ENCODE measurements at places on chromosomes 5 and 9.

GRCh38 chr9:98218562-98219363 lies 26.3 kb upstream of the CORO2A start:
- DNase-seq, result no peak

GRCh38 chr5:36662291-36662851 lies 56.0 kb downstream of the SLC1A3 start:
- no peak for DNase-seq

GRCh38 chr9:135519179-135519971 lies 1.9 kb upstream of the LCN1 start:
- no peak for DNase-seq

DNA sequence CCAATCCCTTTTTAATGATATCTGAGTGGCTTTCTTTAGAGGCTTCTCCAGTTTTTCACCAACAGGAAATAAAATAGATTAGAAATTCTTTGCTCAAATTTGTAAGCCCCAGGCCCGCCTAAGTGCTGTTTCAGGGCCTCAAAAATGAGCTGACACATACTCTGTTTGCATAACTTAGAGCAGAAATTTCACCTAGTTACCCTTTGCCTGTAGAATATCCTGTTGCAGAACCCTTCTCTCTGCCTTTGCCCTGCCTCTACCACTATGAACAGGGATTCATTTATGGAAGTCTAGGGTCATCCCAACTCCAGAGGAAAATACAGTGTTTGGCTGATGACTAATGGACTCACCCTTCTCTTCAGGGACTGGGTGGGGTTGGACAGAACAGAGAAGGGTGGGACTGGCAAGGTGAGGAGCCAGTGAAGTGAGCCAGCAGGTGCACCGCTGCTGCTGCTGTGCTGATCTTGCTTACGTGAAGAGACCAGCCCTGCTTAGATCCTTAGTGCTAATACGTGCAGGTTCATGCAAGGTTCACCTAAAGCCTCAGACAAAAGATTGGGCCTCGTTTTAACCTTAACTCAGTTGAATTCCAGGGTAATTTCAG lies 22.8 kb downstream of the OSTF1 start:
- DNase-seq, result no peak

- DNase-seq, result no peak
These were observed 154.2 kb upstream of the HMHB1 start for GRCh38 chr5:143657647-143658285.

- DNase-seq, result no peak
These were observed 30.0 kb downstream of the POLR1E start for GRCh38 chr9:37515620-37516258.

DNA sequence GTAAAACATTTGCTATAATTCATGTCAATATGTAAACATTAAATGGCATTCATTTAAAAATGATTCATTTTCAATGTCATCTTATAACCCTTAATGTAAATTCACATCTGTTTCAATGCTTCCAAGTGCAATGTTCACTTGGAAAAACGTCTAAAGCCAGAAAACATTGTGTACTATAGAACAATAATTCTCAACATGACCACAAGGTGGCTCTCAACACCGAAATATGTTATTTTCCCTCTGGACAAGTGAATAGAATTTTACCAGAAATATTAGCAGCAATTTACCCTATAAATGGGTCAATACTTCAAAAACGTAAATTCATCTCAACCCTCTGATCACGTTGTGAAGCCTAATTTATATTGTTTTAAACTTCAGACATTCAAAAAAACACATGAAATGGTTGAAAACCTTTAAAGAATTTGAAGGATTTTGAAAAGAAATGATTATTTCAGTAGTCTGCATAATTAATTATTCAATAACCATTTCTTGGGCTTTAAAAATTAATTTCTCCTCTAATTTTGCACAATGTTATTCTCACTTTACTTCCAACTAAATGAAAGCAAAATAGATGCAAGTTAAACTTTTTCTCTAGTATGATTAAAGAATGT lies 11.0 kb downstream of the CDH10 start:
- no peak for DNase-seq

- no peak for DNase-seq
These were observed 79.4 kb downstream of the NLN start for GRCh38 chr5:65801352-65801783.

DNA sequence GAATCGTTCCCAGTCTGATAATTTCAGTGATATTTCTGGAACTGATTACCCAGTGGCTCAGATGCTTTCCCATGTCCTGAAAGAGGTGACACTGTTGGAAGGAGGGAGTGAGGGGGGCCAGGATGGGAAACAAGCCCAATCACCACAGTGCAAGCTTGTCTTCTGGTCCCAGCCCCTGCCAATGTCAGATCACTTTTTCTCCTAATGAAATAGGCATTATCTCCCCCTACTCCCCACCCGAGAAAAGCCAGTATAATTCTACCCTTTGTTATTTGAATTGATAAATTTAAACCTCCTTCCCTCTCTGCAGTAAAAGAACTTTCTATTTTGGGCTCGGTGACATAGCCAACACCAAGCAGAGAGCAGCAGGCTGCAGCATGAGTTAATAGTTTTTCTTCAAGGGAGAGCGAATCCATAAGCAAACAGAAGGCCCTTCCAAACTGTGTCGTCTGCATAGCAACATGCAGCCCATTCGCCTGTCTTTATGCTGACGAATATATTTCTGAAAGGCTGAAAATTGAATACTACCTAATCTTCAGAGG lies 14.6 kb upstream of the PPP2CA start:
- DNase-seq, result no peak

DNA sequence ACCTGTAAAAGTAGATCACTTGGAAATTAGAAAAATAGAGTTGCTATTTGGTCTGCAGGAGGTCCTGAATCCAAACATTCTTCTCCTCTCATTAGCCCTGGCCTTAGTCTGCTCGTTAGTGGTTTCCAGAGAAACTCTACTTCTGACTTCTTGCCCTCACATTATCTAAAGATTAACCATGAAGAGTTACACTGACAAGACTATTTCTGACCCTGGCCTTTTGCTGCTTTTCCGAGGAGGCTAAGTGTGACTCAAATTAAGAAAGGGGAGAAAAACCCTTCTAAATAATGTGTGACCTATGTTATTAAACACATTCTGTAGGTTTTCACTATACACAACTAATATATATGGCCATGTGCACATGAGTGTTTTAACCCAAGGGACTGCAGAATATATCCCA lies 302.4 kb downstream of the RAB3C start:
- no peak for DNase-seq

DNA sequence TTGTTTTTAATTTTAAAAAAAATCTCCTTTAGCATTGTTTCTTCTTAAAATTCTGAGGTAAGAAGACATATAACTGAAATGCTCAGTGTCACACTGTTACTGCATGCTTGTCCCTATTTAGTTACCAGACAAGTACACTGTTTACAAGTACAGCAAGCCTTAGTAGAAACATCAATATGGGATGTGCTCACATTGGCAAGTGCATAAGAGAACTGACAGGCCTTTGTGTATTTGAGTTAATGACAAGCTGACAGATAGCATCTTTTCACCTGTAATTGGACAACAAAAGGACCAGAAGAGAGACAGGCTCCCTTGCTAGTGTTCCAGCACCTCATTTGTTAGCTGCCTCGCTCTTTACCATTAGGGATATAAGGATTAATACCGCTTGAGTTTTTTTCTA lies 63.6 kb downstream of the PDE4D start:
- DNase-seq, result no peak

- no peak for DNase-seq
These were observed 300.7 kb downstream of the MSX2 start for GRCh38 chr5:175025077-175025476.

DNA sequence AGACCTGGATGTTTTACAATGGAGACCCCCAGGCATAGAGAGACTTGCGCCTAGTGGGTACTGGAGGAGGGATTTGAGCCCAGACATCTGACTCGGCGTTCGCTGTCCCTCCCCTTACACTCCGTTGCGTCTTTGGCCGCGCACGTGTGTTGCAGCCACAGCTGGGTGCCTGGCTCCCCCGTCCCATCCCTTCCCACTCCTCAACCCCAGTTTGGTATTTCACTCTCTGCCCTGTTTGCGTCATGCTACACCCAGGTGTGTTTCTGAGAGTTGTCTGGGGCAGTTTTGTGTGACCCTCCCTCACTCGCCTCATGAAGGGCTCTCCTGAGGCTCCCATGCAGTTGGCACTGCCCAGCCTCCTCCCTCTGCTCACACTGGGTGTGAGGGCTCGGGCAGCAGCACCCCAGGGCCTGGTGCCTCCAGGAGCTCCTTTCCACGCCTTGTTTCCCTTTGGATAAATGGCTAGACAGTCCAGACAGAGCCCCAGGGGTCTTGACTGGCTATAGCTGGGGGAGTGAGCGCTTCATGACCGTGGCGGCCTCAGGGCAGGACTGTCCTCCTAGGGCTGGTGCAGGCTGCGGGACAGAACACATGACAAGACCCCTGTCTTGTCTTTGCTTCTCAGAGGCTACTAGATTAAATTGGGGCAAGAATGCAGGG lies 13.6 kb downstream of the TCF7 start:
- no peak for DNase-seq

DNA sequence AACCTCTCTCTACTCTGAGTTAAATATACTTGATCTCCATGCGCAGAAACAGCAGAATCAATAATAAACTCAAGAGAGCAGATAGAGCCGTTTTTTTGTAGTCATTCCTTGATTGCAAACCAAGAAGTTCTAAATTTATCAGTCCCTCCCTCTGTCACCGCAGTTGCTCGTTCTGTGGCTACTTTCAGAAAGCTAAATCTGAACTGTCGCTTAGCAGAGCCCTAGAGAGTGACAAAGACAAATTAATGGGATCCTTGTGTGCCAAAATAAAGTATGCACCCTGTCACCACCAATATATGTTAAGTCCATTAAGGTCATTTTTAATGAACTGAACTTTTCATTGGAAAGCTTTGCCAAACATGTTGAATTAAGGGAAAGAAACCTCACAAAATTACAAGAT lies 218.3 kb downstream of the ADAMTSL1 start:
- DNase-seq, result no peak

GRCh38 chr5:125043781-125044391 lies 297.4 kb upstream of the ZNF608 start:
- no peak for DNase-seq

DNA sequence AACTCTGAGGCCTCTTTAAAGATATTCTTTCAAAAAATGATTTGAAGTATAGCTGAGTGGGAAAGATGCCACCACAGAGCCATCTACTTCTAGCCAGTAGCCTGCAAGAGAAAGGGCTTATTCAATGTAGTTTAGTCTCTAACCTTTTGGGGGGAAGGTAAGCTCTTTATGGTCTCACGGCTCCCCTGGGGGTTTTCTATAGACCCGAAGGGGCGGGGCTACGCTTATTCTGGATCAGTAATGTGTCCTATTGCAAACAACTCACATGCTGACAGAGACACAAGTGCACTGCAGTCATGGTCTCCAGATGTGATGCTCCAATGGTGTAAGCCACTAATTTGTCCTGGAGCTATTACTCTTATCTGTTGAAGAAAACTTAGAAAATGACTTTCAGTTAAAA lies 53.4 kb upstream of the RPS23 start:
- DNase-seq, result no peak

GRCh38 chr5:143682929-143683386 lies 129.0 kb upstream of the HMHB1 start:
- DNase-seq, result no peak

DNA sequence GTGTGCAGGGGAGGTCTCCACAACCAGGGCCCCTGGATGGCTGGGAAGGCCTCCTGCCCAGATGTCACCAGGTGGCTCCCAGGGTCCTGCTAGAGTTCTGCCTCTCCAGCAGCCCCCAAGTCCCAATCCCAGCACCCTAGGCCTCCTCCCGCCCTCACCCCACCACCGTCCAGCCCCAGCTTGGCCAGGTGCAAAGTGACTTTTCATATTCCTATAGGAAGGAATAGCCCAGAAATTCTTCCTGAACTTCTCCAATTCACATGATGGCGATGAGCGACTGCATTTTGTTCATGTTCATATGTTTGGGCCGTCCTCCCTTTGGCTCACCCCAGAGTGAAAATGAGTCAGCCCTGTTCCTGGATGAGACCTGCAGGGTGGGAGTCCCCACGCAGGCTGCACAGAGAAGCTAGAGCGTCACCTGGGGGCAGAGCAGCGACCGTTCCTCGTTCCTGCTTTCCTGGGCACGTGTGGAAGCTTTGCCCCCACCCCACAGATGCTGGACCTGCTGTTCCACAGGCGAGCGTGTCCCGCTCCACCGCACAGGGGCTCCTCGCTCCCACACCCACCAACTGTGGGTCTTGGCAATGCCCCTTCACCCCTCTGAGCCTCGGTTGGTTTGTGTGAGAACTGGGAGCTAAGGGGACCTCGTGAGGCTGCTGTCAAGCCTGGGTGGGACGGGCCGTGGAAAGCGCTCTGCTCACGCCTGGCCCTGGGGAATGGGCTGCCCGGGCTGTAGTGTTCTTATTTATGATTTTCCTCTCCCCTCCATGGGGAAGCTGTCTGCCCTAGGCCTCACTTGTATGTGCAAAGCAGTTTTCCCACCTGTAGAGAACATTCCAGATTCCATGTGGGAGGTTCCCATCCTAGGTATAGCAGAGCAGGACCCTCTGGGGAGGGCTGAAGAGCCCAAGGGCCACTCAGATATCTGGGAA lies 6.9 kb downstream of the MRPS2 start:
- DNase-seq, result no peak

DNA sequence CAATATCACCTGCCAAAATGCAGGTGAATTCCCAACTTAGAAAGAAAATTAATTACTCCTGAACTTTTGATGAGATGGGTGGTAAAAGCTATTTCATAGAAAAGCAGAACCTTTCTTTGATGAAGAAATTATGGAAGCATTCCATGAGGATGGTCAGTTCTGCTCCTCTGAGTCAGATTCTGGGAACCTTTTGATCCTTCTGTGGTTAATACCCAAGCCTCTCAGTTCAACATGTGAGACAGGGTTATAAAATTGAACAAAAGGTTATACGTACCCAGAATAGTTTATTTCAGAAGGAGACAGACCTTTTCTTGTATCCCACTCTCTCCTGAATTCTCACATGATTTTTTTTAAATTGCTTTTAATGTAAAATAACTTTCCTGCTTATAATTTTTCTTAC lies 767.6 kb upstream of the ADAMTS16 start:
- DNase-seq, result no peak

DNA sequence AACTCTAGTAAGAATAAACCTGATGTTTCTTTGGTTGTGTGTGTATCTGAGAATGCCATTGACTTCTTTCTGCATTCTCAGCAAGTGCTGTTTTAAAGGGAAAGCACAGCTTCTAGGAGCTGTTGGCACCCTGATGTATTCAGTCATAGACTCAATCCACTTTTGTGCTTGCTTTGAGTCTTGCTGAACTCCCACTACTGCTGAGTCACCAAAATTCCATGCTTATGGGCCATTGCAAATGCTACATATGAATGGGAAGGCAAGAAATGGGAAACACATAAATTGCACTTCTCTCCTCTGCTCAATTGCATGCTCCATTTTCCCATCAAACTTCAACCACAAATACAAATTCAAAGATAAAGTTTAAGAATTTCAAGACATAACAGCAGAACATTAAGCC lies 9.8 kb upstream of the FTMT start:
- DNase-seq, result no peak

- DNase-seq, result no peak
These were observed 480.1 kb downstream of the CDH12 start for GRCh38 chr5:22372826-22373660.
